ENCODE measurements at places on chromosomes 5 and 9. TPM values are rescaled to one million over a fixed set of nuclear protein-coding genes. Genes with fewer than 3 reads are reported as not detected.

OXCT1 gene
- 2.5 TPM for total RNA-seq

CDH9 gene
- total RNA-seq: not detected

PCDHGA9 gene
- 0.05 TPM for total RNA-seq

ARHGEF28 gene
- 11.0 TPM for total RNA-seq

FEM1C gene
- total RNA-seq: 6.8 TPM

MED7 gene
- 15.2 TPM for total RNA-seq

TLX3 gene
- not detected for total RNA-seq

EEIG1 gene
- total RNA-seq: 32.2 TPM

TAF1L gene
- not detected for total RNA-seq

CCL19 gene
- not detected for total RNA-seq

SLC6A3 gene
- total RNA-seq: 1.5 TPM

CSF1R gene
- 0.35 TPM for total RNA-seq

MAP1B gene
- total RNA-seq: 38.7 TPM

HMMR gene
- total RNA-seq: 24.2 TPM

CCDC192 gene
- not detected for total RNA-seq

SLC45A2 gene
- total RNA-seq: not detected

SLC35D2 gene
- total RNA-seq: 23.0 TPM

FGFR4 gene
- total RNA-seq: 22.8 TPM

MCTP1 gene
- total RNA-seq: 9.7 TPM

SOX30 gene
- total RNA-seq: not detected

PCDHGB5 gene
- total RNA-seq: 2.5 TPM

SLC1A1 gene
- 1.1 TPM for total RNA-seq

ZNF879 gene
- total RNA-seq: 0.81 TPM

INSL4 gene
- total RNA-seq: 17.1 TPM

GFI1B gene
- 0.17 TPM for total RNA-seq

PRDM9 gene
- not detected for total RNA-seq

DBH gene
- total RNA-seq: not detected

PCDHB14 gene
- total RNA-seq: 0.06 TPM

TMEM174 gene
- not detected for total RNA-seq

GHR gene
- total RNA-seq: 0.06 TPM

TRUB2 gene
- 46.1 TPM for total RNA-seq

IRX1 gene
- not detected for total RNA-seq

KIAA1191 gene
- 76.4 TPM for total RNA-seq

CCDC152 gene
- not detected for total RNA-seq

DOLK gene
- 47.1 TPM for total RNA-seq

TMOD1 gene
- 2.0 TPM for total RNA-seq

RRAGA gene
- total RNA-seq: 119 TPM

KIAA0825 gene
- 0.71 TPM for total RNA-seq

NXNL2 gene
- total RNA-seq: 0.52 TPM

SLC6A7 gene
- 0.02 TPM for total RNA-seq

PIP5K1B gene
- total RNA-seq: not detected

Measured in A549 treated with dexamethasone at 1 μM for 4 hours (cell line).